Heart left ventricle (tissue), 16 donors: ENCODE measurements at places on chromosomes 2 and 18. TPM values are rescaled to one million over a fixed set of nuclear protein-coding genes. Genes with fewer than 3 reads are reported as not detected.

DNA sequence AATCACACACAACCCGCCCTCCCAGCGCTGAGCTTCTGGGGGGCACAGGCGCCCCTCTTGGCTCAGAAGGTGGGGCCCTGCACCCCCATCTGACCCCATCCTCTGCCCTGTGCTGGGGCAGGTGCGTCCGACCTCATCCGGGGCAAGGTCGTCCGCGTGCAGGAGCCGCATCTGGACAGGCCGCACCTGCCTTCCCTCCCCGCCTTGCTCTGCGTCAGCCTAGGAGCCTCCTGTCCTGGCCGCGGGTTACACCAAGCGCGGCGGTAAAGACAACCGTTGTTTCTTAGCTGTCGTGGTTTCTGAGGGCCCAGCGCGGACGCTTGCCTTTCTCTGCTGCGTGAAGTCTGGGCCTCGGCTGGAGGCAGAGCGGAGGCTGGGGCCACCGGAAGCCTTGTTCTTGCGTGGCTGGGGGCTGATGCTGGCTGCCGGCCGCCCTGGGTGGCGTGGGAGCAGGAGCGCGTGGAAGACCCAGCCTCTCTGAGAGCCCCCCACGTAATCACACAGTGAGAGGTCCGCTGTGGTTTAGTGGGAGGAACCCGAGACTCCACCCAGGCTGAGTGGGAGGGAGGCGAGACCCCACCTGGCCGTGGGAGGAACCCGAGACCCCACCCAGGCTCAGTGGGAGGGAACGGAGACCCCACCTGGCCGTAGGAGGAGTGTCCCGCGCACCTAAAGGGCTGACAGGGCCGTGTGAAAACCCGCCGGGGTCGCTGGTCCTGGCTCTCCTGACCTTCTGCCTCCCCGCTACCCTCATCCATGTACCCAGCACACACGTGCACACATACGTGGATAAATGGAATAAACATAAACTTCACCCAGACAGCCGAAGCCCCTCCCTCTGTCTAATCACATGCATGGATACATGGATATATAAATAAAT is 51.8 kb downstream of the KCNG2 start:
- DNase-seq: no peak

Gene ZNF532
- 69.9 TPM for total RNA-seq

GRCh38 chr2:233387225-233387624 is 32.9 kb downstream of the DGKD start:
- DNase-seq: no peak

- no peak for DNase-seq
Observed at GRCh38 chr2:83665894-83666293, 793.2 kb downstream of the SUCLG1 start.

GRCh38 chr2:10423400-10423774 is 24.7 kb downstream of the ODC1 start:
- DNase-seq: no peak

DNA sequence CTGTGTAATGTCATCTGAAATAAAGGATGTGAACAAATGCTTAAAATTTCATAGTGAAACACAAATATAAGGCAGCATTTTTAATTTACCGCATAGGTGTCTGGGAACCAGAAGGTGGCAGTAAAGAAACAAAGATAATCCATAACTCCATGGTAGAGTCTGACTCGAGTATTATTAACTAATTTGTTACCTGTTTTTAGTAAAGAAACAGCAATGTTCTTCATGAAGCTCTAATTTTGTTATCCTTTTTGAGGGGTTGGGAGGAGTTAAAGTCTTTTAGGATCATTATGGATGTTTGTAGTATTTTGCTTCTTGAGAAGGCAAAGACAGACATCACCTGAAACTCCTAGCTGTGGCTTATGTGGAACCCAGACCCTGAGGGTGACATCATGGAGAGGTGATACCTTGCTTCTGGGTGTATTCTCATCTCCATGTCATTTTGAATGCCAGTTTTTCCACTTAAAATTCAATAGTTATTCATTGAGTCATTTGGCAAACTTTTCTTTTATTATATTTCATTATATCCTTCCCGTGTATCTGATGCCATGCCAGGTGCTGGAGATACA is 286.2 kb upstream of the EPAS1 start:
- DNase-seq: no peak

- DNase-seq: no peak
Observed at GRCh38 chr2:144681389-144681788, 161.5 kb upstream of the ZEB2 start.

Gene CYTIP
- 0.75 TPM for total RNA-seq

Gene CNDP1
- not detected for total RNA-seq
